Cardiac fibroblast (primary cell): ENCODE measurements at places on chromosomes 2 and 18.

GRCh38 chr18:6022074-6022444, 126.7 kb upstream of the TMEM200C start:
- DNase-seq: no peak

- DNase-seq: peak; percentile 28
These were observed 11.4 kb upstream of the TRAPPC8 start for GRCh38 chr18:31954349-31954748.

- no peak for DNase-seq
These were observed 89.6 kb downstream of the TTC32 start for GRCh38 chr2:19812166-19812565.

GRCh38 chr2:196809260-196809659, at the start of gene C2orf66:
Gene C2orf66, minus strand, starts transcription at chr2:196809355. Its CDS starts 19 bp downstream, at chr2:196809336.
- DNase-seq: no peak

- DNase-seq: no peak
These were observed 111.0 kb downstream of the GYPC start for GRCh38 chr2:126766969-126767296.

DNA sequence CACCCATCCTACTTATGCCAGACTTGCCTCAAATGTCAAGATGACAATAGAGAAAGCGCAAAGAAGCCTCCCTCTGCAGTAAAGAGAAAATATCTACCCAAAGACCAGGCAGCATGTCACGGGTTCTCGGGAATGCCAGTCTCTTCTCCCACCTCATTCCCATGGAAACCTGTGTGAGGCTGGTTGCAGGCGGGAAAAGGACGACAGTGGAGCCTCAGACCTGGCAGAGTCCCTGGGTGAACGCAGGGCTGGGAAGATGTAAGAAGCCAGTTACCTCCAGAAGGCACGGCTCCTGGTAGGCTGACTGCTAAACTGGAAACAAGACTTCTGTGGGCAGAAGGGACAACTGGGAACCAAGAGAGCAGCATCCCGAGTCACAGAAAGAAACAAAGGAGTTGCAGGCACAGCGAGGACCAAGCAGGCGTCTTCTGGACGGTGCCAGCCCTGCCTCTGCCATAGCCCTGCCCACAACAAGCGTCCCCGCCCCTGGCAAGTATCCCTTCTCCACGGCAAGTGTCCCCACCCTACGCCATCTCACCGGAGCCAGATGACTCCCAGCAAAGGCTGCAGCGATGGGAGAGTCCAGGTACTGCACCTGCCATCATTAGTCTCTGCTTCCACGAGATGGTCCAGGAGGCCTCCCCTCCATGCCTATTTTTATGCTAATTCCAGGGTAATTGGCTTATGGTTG, 440.8 kb upstream of the MYT1L start:
- no peak for DNase-seq

DNA sequence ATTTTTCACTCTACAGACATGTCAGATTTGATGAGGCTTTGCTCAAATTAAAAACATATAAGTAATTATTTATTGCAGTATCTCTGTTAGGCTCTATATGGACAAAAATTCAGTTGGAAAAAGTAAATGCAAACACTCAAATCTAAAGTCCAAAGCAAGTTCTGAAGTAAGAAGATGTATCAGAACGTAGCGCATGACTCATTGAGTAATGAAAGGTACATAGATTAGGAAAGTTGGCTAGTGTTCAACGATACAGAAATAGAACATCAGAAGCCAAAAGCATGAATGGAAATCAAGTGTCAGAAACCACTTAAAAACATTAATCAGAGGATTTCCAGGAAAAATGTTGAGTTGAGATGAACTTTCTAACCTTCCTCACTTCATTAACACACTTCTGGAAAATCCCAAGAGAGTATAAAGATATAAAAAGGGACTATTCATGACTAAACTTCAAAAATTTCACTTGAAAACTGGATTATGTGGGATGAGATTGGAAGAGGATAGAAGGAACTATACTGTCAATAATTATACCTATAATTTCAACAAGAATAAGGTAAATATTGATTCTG, 494.1 kb downstream of the LRRTM4 start:
- no peak for DNase-seq

- DNase-seq: peak; percentile 68
These were observed 310.4 kb upstream of the SYT4 start for GRCh38 chr18:43587538-43588153.

- peak; percentile 26 for DNase-seq
These were observed 45.3 kb downstream of the KLHL29 start for GRCh38 chr2:23430263-23430662.

DNA sequence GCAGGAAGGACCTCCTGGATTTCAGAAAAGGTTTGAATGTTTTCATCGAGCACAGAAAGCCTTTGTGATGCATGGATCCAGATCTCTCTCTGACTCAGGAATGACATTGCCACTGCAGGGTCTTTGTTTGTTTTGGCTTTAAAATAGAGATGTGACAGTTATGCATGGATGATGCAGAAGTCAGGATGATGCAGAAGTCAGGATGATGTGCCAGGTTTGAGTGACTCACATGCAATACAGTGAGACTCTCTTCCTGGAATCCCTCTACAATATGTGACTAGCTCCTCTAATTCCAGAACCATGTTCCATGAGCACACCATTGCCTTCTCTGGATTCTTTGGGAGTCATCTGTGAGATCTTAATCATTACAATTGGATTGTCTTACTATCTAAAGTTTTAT, 177.9 kb upstream of the RAB6C start:
- peak; percentile 8 for DNase-seq

- DNase-seq: no peak
These were observed 61.3 kb upstream of the ITGA4 start for GRCh38 chr2:181395851-181396250.

GRCh38 chr2:65053199-65053598, 3.0 kb upstream of the CEP68 start:
- DNase-seq: no peak

- DNase-seq: no peak
These were observed 2.8 kb upstream of the SLC20A1 start for GRCh38 chr2:112642966-112643365.
